ENCODE measurements at places on chromosomes 1 and 21.

DNA sequence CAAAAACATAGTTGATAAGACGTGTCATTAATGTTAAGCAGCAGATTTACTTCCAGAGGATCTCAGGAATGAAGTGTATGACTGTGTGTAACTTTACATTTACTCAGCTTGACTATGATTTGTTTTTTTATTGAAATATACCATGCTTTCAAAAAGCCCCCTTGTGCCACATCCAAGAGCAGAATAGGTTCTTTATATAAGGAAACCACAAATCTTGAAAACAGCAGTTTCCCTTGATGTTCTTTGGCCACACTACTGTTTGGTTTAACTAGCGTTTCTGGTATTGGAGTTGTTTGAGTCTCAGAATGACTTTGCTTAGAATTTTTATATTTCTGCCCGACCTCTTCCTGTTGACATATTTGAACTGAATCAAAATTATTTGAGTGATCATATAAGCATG, 25.0 kb downstream of the LRRC8C start:
- DNase-seq: no peak

- DNase-seq: no peak
These were observed 33.3 kb downstream of the TIAM1 start for GRCh38 chr21:31310750-31311149.

- DNase-seq: no peak
These were observed 24.7 kb upstream of the LAMC2 start for GRCh38 chr1:183161391-183161790.

GRCh38 chr1:243946253-243946652, 96.2 kb upstream of the AKT3 start:
- no peak for DNase-seq

- DNase-seq: no peak
These were observed 325.1 kb downstream of the BRINP2 start for GRCh38 chr1:177495878-177496277.

DNA sequence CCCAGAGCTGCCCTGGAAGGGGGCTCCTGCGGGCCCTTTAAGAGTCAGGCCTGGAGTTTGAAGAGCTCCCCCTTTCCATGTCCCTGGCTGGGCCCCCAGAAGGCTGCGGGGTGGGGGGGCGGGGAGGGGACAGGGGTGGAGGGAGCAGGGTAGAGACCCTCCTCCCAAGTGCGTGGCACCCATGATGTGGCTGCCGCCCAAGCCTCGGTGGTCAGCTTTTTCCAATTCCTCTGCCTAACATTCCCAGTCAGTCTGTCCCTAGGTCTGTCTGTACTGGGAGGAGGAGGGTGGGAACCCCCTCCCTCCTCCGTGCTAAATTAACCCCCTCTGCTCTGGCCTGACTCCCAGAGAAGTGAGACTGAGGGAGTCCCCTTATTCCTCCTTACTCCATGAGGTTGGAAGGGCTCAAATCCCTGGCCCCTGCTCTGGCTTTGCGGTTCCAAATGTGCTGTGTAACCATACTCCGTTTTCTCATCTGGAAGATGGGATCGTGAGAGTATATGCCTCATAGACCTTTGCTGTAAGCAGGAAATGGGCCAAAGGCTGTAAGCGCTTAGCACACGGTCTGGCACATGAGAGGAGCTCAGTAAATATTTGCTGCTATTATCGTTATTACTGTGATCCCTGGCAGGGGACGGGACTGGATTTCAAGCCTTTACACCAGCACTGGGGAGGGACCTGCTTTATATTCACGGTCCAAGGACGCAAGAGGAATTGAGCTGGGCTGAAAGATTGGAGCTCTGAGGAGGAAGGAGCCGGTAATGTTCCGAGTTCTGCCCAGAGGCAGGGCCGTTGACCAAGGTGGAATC, 658 bp upstream of the COL16A1 start:
- no peak for DNase-seq

DNA sequence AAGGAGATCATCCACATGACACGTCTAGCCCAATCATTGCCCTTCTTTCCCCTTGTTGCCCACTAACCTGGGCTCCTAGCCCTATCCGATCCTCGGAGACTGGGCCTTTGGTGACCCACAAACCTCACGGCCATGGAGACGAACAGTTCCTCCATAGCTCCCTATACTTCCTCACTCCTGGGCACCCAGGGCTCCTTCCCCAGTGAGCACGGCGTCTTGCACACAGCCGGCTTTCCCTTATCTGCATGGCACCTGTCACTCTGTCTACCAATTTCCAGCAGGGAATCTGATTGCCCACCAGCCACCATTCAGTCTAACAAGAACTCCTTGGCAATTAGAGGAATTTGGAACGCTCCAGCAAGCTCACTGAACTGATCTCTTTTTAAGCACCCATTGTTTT, 3.1 kb downstream of the GNG4 start:
- no peak for DNase-seq

DNA sequence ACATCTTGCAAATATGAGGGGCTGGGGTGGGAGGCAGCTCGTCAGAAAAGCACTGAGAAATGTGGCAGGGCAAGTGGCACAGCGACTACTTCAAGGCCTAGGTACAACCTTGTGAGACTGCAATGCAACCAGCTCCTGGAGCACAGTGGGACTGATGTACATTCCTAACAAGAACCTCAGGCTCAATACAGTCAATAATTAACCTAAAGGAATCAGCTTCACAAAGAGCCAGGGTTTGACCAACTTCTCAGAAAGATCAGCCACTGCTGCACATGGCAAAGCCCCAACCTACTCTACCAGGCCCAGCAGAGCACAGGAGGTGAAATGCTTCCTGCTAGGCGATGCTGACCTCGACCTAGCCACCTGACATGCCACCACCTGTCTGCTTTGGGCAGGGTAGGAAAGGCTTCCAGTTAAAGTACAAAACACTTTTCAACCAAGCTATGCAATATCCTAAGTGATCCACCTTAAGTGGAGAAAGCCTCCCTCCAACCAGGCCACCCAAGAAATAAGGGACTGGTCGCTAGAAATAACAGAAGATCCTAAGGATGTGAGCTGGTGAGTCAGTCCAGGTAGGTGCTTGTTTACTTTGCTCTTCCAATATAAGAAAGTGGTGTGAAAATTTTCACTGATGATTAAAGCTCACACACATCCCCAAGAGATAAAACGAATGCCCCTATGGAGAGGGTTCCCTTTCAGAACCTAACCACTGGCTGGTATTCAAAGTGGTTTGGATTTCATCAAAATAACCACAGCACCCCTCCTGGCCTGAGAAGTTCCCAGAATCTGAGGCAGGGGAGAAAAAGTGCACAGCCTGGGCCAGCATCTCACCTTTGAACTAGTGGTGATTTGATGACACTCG, 2.1 kb downstream of the RIPK4 start:
- DNase-seq: no peak

GRCh38 chr1:116374353-116375147, 1.5 kb downstream of the ATP1A1 start:
- peak; percentile 55 for DNase-seq

GRCh38 chr1:171494076-171494475, 8.7 kb downstream of the PRRC2C start:
- DNase-seq: no peak

- no peak for DNase-seq
These were observed 42.7 kb downstream of the RGL1 start for GRCh38 chr1:183847641-183848040.

DNA sequence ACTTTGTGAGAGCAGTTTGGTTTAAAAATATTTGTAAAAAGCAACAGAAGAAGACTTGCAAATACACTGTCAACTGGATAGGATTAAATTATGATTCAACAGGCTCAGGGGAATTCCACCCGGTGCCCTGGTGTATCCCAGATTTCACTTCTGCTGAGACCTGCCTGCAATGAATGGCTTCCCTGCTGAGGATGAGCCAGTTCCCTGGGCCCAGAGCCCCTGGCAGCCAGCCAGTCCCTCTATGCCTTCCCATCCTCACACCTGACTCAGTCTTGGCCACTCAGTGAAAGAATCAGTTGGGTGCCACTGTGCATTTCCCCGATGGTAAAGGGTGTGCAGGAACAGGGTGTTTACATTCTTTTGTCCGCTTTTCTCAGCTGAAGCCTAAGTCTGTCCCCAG, 64.4 kb downstream of the KCTD3 start:
- DNase-seq: peak; percentile 52

DNA sequence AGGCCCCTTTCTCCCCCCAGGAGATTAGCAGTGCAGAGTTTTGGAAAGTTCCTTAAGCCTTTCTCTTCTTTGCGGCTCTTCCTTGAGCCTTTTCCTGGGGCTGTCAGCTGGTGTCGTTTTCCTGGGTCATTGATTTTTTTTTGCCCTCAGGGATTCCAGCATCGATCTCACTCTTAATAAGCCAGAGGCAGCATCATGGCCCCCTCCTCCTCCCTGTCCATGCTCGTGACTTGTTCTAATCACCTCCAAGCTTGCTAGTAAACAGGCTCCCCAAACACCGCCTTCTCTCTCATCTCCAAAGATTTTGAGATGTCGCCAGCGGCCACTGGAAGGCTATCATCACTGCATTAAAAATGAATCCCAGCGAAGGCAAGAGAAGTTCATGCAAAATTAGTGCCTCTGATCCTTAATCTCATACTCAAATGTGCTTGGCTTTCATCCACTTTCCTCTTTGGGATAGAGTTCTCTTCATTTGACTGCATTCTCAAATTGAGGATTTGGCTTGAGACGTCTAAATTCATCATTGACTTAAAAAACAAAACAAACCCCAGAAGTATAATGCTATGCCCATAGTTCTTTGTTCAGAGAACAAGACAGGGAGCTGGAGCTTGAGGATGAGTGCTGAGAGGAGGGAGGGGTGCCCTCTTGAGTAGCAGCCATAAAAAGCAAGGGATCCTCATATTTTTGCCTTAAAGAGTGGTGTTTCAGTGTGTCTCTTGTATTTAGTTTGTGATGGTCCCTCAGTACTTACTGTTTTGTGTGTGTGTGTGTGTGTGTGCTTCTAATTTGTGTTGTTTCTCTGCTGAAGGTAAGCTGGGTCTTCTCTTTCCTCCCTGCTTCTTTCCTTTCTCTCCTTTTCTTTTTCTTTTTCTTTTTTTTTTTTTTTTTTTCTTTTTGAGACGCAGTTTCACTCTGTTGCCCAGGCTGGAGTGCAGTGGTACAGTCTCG, 3.2 kb downstream of the EVA1C start:
- DNase-seq: no peak

- peak; percentile 81 for DNase-seq
These were observed 76.5 kb upstream of the FGGY start for GRCh38 chr1:59220356-59220755.

DNA sequence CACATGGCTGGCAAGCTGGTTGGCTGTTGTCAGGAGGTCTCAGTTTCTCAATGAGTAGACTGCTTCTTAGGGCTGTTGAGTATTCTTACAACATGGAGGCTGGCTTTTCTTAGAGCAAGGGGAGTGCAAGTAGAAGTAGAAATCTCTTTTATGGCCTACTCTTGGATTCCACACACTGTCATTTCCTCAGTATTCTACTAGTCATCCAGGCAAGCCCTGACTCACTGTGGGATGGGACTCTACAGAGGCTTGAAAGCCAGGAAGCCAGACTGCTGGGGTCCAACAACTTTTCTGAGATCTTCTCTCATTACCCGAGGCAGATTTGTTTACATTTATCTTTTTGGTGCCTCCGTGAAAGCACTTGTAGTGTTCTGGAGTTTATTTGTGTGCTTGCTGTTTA, 196.2 kb upstream of the APP start:
- DNase-seq: no peak

- DNase-seq: no peak
These were observed 83.9 kb downstream of the BCAR3 start for GRCh38 chr1:93597709-93598108.

DNA sequence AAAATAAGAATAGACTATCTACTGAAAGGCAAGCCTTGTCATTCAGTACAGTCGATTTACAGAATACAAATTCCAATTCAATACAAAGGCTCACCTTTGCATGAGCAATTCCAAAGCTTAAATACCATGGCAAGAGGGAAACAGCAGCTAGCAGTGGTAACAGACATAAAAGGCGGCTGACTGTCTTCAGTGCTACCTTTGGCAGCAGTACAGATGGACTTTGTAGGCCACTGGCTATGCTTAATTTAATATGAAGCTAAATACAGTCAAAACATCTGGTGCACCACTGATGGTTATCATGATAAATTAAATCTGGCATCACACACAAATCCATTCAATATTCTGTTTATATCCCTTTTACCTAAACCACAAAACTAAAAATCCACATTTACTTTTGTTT, 62.4 kb downstream of the RERE start:
- no peak for DNase-seq

DNA sequence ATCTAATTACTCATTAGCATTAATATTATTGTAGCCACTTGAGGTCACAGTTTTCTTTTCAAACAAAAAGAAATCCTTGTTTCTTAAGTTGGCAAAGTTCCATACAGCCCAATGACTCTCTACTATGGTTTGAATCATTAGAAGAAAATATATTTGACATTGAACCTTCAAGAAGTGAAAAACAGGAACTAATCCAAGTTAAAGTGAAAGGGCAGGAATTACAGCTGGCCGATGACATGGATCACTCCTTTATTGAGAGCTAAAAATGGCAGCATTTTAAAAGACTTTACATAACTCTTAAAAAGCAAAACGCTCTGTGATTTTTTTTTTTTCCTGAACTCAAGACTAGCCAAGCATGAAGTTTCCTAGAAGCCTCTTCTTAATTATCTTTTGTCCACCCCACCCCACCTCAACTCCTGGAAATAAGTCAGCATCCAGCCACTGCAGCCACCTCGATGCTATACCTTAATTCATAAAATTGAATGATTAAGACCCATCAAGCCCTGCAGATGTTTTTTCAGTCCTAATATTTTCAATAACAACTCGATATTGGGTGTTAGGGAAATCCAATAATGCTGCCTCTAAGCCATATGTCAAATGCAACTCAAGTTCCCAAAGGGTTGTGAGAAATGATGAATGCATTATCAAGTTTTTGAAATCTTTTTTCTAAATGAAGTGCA, 323.1 kb downstream of the HHIPL2 start:
- DNase-seq: peak; percentile 20

- DNase-seq: no peak
These were observed 7.4 kb downstream of the CD48 start for GRCh38 chr1:160704250-160704649.

GRCh38 chr21:32181457-32181856, 97.4 kb downstream of the MIS18A start:
- no peak for DNase-seq

DNA sequence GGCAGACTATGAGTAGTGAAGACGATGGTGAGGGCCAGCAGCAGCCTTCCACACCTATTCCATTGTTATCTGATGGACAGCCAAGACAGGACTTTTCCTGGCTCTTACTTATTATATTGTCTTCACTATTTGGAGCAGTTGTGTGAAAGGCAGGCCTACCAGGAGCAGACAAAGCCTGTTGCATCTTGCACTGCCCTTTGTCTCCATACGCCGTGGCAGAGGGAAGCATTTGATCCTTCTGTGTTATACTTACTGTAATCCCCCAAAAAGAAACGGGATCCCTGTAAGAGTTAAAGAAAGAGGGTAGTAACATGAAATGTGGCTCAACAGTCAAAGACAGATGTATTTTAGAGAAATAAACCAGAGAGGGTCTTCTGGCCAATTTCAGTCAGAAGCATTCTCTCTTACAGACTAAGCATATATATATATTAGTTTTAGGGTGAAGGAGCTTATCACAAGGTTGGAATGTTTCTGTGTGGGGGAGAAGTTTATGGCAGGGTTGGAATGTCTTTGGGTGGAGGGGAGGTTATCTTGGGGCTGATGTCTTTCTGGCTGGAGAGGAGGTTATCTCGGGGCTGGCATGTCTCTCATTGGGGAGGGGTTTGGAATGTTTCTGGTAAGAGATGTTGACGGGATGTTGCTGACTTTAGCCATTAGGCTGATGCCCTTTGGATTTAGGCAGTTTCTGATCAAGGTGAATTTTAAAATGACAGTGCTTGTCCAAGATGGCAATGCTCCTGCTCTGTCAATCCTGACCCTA, 23.4 kb upstream of the HSD3B1 start:
- no peak for DNase-seq

- DNase-seq: no peak
These were observed 3.7 kb upstream of the TEKT2 start for GRCh38 chr1:36080236-36080635.

GRCh38 chr21:15775291-15775690, 45.5 kb downstream of the USP25 start:
- no peak for DNase-seq
